ENCODE measurements at places on chromosomes 7 and 10. TPM values are rescaled to one million over a fixed set of nuclear protein-coding genes. Genes with fewer than 3 reads are reported as not detected.

ANKRD61 gene
- total RNA-seq = not detected

MYL10 gene
- not detected for total RNA-seq

FAM25G gene
- 3.4 TPM for total RNA-seq

BBS9 gene
- 8.8 TPM for total RNA-seq

CYP3A4 gene
- total RNA-seq = 0.24 TPM

CUX1 gene
- 53.3 TPM for total RNA-seq

PRPS1L1 gene
- not detected for total RNA-seq

OTUD1 gene
- 4.6 TPM for total RNA-seq

HDAC9 gene
- total RNA-seq = 2.4 TPM

PRR15 gene
- total RNA-seq = 0.92 TPM

TMEM213 gene
- not detected for total RNA-seq

GRCh38 chr7:26930845-26931244 lies 66.5 kb upstream of the SKAP2 start:
- peak; percentile 11 for ATAC-seq

GRCh38 chr10:126729314-126729870 lies 58.9 kb upstream of the C10orf90 start:
- ATAC-seq = no peak

- ATAC-seq = no peak
Measured at GRCh38 chr7:22093936-22094335, 148.2 kb upstream of the CDCA7L start.

- peak; percentile 35 for ATAC-seq
Measured at GRCh38 chr10:98446151-98446660, 529 bp downstream of the HPS1 start.

- no peak for ATAC-seq
Measured at GRCh38 chr7:2969398-2970306, 74.0 kb downstream of the CARD11 start.

DNA sequence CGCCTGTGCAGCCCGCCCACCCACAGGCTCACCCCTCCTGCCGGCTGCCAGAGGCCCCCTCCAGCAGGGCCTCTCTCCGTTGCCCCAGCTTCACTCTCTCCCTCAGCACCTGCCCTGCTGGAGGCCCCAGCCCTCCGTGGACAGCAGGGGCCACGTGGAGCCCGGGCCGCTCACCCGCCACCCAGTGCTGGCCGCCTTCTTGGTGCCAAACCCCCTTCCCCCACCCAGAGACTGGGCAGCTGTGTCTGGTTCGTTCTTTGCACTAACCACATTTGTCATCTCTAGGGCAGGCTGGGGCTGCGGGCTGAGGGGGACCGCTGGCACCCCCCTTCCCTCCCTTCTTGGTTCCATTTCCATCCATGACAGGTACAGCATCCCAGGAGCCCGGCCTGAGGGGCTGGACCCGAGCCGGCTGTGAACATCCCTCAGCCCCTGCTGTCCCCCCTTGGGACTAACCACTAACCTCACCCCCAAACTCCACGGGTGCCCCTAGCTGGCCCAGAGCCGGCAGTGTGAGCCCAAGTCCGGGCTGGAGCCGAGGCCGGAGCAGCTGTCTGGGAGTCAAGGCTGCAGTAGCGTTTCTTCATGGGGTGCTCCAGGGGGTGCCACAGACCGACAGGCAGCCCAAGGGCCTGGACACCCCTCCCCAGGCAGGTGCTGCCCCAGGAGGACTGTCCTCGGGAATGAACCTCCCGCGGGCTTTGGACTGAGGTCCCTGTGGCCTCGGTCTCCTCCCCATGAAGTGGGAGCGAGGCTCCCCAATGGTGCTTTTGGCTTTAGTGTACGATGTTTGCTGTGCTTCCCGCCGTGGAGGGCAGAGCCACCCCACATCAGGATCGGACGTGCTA lies 25.5 kb upstream of the AMZ1 start:
- ATAC-seq = no peak

GRCh38 chr10:12243864-12244620 lies 48.1 kb downstream of the CDC123 start:
- ATAC-seq = peak; percentile 42

- no peak for ATAC-seq
Measured at GRCh38 chr7:22911889-22912288, 89.2 kb upstream of the TOMM7 start.

- ATAC-seq = no peak
Measured at GRCh38 chr7:152553671-152554317, 118.0 kb upstream of the KMT2C start.

- no peak for ATAC-seq
Measured at GRCh38 chr10:61329854-61330253, 123.3 kb downstream of the TMEM26 start.

- ATAC-seq = no peak
Measured at GRCh38 chr10:128879030-128879429, 588.0 kb upstream of the MGMT start.

GRCh38 chr7:25552998-25553397 lies 324.7 kb upstream of the NPVF start:
- no peak for ATAC-seq

- no peak for ATAC-seq
Measured at GRCh38 chr7:155602156-155602555, 42.3 kb upstream of the RBM33 start.

DNA sequence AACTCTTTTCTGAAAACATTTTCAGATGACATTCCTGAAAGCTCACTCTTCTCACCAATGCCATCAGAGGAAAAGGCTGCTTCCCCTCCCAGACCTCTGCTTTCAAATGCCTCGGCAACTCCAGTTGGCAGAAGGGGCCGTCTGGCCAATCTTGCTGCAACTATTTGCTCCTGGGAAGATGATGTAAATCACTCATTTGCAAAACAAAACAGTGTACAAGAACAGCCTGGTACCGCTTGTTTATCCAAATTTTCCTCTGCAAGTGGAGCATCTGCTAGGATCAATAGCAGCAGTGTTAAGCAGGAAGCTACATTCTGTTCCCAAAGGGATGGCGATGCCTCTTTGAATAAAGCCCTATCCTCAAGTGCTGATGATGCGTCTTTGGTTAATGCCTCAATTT lies 16.5 kb downstream of the ANLN start:
- ATAC-seq = no peak

- ATAC-seq = no peak
Measured at GRCh38 chr10:6383096-6383812, 180.5 kb downstream of the PFKFB3 start.

- ATAC-seq = no peak
Measured at GRCh38 chr10:51875610-51876009, 176.2 kb upstream of the CSTF2T start.

DNA sequence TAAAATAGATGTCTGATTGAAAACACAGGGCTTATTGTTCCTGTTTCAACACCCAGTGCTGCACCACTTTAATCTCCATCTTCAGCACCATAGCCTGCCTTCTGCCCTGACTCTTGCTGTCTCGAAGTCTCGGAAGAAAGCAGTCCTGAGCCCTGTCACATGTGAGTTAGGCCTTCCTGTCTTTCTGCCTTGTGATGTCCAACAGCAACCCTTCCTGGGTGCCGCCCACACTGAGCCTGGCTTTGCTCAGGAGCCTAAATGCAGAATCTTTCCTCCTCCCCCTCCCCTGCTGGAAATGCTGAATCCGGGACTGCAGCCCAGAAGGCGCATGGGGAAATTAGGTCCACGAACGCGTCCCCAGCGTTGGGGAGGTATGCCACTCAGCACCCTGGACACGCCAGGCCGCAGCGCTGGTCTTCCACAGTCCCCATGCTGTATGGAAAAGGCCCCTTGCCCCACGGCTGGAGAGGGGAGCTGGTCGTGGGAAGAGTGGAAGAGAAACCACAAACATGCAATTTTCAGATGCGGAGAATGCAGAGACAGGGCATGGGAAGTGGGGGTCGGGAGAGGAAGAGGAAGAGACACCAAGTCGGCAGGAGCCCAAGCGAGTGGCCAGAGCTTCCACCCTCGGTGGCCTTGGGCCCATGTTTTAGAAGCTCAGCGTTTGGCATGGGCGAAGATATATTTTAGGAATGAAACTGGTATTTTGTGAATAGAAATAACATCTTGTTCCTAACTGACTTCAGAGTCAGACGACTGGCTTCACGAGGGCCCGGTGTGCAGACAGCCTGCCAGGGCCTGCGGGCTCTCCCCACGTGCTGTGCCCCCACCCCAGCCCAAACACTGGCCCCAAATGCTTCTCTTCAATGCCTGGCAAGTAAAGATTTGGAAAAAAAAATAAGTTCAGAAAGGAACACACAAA lies 656.1 kb upstream of the FOXK1 start:
- ATAC-seq = no peak

DNA sequence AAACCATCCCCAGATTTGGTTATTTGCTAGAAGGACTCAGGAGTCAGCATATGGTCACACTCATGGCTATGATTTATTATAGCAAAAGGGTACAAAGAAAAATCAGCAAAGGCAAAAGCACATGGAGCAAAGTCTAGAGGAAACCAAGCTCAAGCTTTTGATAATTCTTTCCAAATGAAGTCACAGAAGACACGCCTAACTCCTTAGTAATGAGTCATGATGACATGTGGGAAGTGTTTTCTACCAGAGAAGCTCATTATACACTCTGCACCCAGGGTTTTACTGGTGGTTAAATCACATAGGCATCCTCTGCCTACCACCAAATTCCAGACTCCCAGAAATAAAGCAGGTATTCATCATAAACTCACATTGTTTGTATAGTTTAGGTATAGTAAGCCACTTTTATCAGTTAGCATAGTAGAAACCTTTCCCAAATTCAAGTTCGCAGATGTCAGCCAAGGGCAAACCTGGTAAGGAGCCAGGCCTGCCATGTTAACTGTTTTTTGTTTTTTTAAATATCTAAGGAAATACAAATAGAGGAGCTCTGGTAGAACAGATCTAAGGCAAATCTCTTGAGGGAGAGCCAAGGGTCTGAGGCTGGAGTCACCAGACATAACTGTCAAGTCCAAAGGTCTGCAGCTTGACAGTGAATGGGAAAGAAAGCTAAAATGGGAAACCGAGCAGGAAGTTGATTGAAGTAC lies 15.4 kb upstream of the HIBADH start:
- ATAC-seq = peak; percentile 96

DNA sequence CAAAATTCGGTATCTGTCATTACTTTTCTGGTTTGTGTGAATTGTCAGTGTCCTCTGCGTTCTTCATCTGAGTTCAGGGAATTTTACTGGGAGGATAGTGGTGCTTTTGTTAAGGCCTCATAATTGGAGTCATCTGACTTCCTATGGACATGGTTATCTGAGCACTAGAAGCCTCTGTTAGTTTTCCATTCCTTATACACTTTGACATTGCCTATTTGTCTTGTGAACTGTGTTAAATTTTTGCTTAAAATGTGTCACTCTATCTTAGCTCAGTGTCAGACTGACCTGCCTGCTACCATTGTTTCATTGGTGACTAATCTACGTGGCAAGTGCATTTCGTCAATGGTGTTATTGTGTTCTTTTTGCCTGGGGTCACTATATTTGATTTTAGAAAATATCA lies 253.3 kb downstream of the SEMA3A start:
- ATAC-seq = no peak

DNA sequence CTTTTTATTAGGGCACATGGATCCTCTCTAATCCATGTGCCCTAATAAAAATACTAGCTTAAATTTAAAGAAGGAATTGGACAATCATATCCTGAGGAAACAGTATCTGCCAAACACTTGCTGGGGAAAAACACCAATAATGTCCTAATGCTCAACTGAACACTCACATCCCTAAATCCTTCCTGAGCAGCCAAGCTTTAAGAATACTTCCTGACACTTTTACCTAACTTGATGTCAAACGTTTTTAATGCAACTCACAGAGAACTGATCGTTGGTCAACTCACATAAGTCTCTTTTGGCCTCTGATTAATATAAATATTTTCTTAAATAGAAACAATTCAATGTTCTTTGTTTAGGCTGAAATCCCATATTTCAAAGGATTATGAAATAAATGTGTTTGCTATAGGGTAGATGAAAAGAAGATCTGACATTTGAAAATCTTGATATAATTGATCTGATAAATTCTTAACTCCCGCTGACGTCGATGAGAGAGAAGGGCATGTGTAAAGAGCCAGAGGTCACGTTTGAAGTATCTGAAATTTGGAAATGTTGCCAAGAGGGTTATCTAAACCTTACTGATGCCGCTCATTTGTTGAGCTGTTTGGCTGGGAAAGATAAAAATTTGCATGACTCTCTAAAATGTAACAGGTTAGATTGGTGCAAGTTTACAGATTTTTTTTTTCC lies 122.8 kb upstream of the RHOBTB1 start:
- ATAC-seq = no peak

GRCh38 chr10:117740691-117741222 lies 198.2 kb downstream of the EMX2 start:
- ATAC-seq = no peak

GRCh38 chr7:84700563-84701370 lies 486.1 kb downstream of the SEMA3D start:
- ATAC-seq = no peak

GRCh38 chr10:132163278-132163765 lies 23.4 kb upstream of the DPYSL4 start:
- ATAC-seq = peak; percentile 87

GRCh38 chr7:22702516-22702915 lies 24.5 kb upstream of the IL6 start:
- no peak for ATAC-seq

DNA sequence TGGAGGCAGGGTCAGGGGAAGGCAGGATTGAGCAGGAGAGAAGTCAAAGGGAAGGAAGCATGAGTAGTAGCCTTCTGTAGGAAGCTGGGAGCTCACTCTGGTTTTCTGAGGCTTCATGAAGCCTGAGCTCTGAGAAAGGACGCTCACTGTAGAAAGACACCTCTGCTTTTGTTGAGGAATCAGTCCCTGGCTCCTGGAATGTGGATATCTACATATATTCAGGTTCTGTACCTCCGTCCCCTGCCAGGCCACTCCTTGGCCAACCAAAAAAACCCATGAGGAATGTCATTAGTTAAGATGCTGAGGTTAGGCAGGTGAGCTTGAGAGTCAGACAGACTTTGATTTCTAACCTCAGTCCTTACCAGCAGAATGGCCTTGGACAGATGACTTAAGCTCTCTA lies 283.5 kb upstream of the HABP2 start:
- ATAC-seq = no peak

DNA sequence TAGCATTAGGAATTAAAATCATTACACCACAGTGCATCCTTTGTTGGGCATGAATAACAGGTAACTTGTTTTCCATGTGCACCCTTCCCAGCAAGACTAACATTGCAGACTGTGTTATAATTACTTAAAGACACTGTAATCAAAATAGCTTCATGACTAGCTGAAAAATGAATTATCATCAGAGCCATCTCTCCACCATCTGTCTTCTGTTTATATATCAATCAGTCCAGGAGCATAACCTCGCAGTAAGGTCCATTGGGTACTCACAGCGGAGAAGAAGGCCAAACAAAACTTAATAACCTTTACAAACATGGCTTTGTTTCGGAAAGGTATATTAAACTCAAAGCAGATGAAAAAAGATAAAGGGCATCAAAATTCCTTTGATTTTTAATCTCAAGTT lies 90.6 kb downstream of the ODAD2 start:
- ATAC-seq = no peak

DNA sequence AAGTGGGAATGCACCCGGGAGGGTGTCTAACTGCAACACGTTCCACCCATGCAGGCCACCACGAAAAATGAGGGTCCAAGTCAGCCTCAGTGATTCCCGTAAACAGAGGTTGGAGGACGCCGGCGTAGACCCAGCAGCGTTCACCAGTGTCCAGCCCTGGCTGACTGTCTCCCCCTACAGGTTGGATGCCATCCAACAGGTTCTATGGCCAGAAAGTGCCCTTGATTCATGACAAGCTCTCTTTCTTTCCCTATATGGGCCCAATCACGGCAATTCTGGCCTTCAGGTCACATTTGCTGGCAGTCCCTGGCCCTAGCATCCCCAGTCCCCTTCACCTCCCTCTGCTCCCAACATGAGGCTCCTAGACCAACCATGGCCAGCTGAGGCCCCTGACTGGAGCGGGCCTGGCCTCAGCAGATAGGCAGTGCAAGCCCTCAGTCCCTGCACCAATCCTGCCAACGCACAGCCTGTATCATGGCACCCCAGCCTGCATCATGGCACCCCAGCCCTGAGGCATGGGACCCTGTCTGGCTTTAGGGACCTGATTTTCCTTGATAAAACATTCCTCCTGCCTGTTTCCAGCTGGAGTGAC lies 227.4 kb downstream of the GRID1 start:
- ATAC-seq = no peak

Measured in esophagus mucosa (tissue), 1 donor.